ENCODE measurements at places on chromosomes 5 and 9. TPM values are rescaled to one million over a fixed set of nuclear protein-coding genes. Genes with fewer than 3 reads are reported as not detected.

DNA sequence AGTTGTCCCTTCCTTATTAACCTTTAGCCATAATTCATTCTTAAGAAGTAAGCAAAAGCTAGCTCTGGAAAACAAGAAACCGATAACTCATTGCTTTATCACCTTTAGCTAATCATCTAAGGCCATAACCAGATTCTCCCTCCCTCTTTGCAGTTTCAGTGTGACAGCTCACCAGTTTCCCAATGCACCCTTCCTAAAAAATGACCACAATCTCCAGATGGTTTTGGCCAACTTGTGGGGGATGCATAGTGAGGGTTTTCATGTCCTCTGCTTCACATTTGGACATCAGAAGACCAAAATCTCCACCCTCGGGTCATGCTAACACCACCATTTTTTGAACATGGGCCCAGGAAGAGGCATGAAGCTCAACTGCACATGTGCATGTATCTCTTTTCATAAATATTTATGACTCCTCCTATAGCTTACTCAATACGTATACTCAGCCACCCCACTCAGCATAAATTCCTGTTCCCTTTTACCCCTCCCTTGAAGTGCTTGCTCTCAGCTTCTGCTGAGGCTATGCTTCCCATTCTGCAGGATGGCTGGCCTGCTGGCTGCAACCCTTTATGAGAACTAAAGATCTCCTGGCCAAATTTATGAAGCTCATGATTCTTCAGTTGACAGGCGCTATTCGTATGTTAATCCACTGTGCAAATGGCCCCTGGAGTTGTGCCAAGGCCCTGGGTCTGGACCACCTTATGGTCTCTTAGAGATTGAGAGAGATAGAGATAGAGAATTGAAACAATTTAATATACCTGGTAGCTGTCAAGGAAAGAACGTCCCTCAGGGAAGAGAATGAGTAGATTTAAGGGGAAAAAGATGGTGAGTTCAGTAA lies 14.8 kb downstream of the PPP3R2 start:
- no peak for DNase-seq

The ECSCR gene
- not detected for polyA plus RNA-seq

DNA sequence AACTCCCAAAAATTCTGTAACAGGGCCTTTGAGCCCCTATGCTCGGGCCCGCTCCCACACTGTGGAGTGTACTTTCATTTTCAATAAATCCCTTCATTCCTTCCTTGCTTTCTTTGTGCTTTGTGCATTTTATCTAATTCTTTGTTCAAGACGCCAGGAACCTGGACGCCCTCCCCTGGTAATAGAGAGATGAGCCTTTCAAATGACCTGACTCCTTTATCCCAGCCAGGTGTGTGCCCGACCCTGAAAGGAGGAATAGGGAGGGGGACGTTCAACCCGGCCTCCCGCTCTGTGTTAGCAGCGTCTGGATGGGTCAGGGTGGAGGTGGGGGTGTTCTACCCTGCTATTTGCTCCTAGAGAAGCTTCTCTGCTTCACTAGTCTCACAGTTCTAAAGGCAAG lies 53.9 kb downstream of the FXN start:
- DNase-seq, result no peak

The RC3H2 gene
- polyA plus RNA-seq, result 31.0 TPM

The EIF4E1B gene
- not detected for polyA plus RNA-seq

DNA sequence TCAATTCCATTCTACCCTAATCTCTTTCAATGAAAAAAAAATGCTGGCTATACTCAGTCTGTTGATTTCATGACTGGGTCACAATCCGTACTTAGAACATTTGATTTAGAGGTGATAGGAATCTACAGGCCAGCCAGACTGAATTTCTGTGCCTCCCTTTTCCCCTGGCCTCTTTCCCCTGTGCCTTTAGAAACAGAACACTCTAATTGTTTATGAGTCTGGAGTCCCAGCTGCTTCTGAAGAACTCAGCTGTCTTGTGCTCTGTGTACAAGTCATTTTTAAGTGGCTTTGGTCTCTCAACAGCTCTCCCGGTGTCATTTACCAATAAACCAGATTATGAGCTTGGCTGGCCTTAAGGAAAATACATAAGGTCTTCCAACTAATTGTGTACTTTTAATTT lies 94.1 kb upstream of the ITGA2 start:
- no peak for DNase-seq

DNA sequence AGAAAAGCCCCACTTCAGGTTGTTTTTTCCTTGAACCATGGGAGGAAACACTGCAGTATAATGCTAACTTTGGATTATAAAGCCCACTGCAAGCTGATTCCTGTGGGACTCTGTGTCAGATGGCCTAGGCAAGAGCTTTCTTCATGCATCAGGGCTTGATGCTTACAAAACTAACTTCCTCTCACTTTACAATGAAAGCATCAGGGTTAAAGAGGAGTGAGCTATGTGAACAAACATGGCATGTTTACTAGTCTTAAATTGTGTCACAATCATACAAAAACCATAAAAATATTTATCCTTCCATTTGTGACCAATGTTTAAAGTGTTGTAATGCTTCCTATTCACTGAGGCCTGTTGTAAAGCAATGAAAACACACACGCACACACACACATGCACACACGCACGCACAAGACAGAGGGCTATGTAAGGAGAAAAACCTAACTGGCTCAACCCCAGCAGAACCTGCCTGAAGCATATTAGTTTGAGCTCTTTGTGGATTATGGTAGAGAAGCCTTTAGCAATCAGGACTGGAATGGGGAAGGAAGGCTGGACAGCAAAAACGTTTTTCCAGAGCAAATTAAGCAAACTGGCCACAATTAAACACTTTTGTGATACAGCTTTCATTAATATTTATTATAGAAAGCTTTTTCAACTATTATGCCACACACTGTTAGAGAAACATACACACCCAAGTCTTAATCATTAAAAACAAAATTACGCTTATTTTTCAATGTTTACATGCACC lies 122.2 kb downstream of the AUH start:
- no peak for DNase-seq

The GRM6 gene
- polyA plus RNA-seq, result not detected

DNA sequence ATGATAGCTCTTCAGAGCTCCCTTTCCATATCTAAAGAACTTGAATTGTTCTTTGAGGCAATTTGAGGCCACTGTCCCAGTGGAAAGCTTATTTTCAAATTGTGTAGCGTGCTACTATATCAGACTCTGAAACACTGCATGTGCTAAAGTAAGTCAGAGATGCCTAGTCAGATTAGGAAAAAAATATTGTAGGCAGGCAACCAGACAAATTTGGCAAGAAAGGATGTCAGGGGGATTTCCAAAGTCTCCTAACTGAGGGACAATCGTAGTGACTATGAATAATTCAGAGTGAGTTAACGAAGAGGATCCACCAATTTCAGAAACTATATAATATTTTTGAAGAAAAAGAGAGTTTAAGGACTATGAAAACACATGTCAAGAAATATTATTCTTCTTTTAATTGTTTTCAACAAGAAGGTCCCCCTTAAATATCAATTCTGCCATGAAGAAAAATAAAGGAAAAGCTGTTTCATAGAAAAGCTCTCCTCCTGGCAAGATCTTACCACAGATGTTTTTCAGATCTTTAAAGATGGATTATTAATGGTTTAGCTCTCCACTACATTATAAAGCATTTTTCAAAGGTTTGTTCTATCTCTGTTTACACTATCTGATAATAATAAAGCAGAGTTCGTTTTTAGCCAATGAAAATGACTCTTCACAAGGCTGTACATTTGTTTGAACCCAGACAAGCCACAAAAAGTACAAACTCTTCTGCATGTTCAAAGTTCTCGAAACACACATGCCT lies 273.5 kb upstream of the PTGER4 start:
- DNase-seq, result no peak

- DNase-seq, result no peak
Observed at GRCh38 chr5:133119233-133119711, 67.5 kb downstream of the HSPA4 start.

DNA sequence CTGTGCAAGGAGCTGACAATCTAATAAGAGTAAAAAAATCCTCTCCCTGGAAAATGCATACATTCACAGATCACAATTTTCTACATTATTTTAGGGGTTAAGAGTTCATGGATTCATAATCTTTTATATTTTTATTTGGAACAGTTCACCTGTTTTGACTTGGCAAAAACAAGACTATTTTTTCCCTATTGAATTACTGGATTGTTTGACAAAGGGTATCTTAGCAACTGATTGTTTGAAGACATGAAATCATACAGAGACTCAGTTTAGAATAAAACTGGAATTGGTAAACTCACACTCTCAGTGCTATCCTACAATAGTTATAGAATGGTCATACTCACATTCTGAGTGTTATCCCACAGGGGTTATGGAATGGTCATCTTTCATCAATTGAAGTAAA lies 358.2 kb upstream of the PTGER4 start:
- no peak for DNase-seq

- no peak for DNase-seq
Observed at GRCh38 chr9:6645355-6646292, at the start of gene GLDC. Gene GLDC, minus strand, starts transcription at chr9:6645729. Its CDS starts 230 bp downstream, at chr9:6645499.

The TAF11L10 gene
- not detected for polyA plus RNA-seq

The TPPP gene
- polyA plus RNA-seq, result 2.5 TPM

DNA sequence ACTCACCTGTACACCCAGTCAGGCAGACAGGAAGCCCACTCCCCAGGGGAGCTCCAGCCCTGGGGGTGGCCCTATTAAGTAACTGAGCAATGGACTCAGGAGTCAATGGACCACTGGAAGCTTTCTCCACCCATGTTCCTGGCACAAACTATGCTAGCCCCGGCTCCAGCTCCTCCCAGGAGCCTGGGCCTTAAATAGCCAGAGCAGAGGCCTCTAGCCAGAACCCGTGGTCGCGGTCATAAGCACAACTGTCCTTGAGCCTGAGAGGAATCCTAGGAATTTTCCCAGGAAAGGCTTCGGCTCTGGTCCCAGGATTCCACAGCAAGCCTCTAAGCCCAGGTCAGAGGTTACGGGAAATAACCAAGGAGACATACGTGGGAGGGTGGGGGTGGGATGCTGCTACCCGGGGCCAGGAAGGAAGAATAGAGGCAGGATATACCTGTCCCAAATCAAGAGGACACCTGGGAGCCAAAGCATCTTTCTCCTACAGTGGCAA lies 5.5 kb downstream of the SEPTIN8 start:
- no peak for DNase-seq

The C5orf52 gene
- polyA plus RNA-seq, result not detected

The MATR3 gene
- 82.8 TPM for polyA plus RNA-seq

The NPR2 gene
- 3.9 TPM for polyA plus RNA-seq

GRCh38 chr5:162067655-162068411 lies at the start of gene GABRG2:
Gene GABRG2, plus strand, starts transcription at chr5:162067773. Its CDS starts 227 bp downstream, at chr5:162068000.
- no peak for DNase-seq

- no peak for DNase-seq
Observed at GRCh38 chr5:34928267-34928666, 1.1 kb upstream of the DNAJC21 start.

DNA sequence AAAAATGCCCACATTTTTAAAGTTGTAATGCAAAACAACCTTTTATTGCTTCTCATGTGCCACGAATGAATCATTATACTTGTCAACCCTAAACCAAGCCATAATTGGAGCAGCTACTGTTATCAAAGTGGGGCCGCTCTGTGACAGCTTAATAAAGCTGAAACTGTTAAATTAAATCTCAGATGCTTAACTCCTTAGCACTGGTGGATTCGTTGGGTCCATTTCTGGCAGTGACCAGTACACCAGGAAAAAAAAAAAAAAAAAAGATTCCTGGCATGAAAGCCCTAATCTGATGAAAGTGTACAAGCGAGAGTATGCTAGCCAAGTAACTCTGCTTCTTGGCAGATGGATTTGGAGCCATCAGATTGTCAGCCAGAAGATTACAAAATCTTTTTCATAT lies 164.8 kb downstream of the ZSWIM6 start:
- no peak for DNase-seq

All from keratinocyte (primary cell).